ENCODE measurements at places on chromosomes 1 and 21. TPM values are rescaled to one million over a fixed set of nuclear protein-coding genes. Genes with fewer than 3 reads are reported as not detected.

SLC9C2 gene
- 1.2 TPM for total RNA-seq

DMBX1 gene
- not detected for total RNA-seq

DCDC2B gene
- not detected for total RNA-seq

FCMR gene
- 0.25 TPM for total RNA-seq

DESI2 gene
- 24.3 TPM for total RNA-seq

TMEM269 gene
- total RNA-seq = 0.25 TPM

UTS2 gene
- not detected for total RNA-seq

MRPS15 gene
- 10.8 TPM for total RNA-seq

CD160 gene
- not detected for total RNA-seq

VASH2 gene
- total RNA-seq = 37.6 TPM

OR2L5 gene
- total RNA-seq = 0.25 TPM

A3GALT2 gene
- not detected for total RNA-seq

PLPPR5 gene
- 56.8 TPM for total RNA-seq

INSRR gene
- total RNA-seq = 0.25 TPM

C1orf210 gene
- total RNA-seq = not detected

INAVA gene
- 0.98 TPM for total RNA-seq

RUNX3 gene
- total RNA-seq = under 0.01 TPM

STYXL2 gene
- 0.25 TPM for total RNA-seq

TAS1R2 gene
- not detected for total RNA-seq

SLAMF8 gene
- total RNA-seq = not detected

SSU72 gene
- 37.6 TPM for total RNA-seq

KISS1 gene
- not detected for total RNA-seq

PTGER3 gene
- 1.2 TPM for total RNA-seq

CADM3 gene
- 136 TPM for total RNA-seq

FABP3 gene
- total RNA-seq = 88.0 TPM

HSPA6 gene
- 3.4 TPM for total RNA-seq

MARK1 gene
- total RNA-seq = 55.8 TPM

CNKSR1 gene
- 3.2 TPM for total RNA-seq

S100A4 gene
- 0.98 TPM for total RNA-seq

AGO3 gene
- 18.9 TPM for total RNA-seq

MEAF6 gene
- 78.4 TPM for total RNA-seq

MXRA8 gene
- total RNA-seq = 11.3 TPM

FCGR1A gene
- 2.7 TPM for total RNA-seq

SYT11 gene
- 199 TPM for total RNA-seq

OXCT2 gene
- 0.49 TPM for total RNA-seq

FAM72D gene
- total RNA-seq = 0.49 TPM

AGT gene
- 6.4 TPM for total RNA-seq

All from temporal lobe (tissue), 4 donors.